ENCODE measurements at places on chromosomes 12 and 14.

DNA sequence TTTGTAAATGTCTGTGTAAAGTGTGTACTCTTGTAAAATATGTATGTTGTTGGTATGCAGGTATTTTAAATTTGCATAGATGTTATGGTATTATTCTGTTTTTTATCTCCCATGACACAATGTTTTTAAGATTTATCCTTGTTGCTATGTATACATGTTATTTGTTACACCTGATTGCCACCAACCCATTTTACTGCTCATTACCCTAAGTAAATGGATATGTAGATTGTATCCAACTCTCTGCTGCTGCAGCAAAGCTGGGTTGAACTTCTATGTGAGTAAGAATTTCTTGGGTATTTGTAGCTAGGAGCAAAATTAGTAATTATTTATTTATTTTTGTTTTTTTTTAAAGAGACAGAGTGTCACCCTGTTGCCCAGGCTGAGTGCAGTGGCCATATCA is 6.2 kb downstream of the APAF1 start:
- DNase-seq, result no peak

- DNase-seq, result no peak
Observed at GRCh38 chr12:77813558-77813957, 17.1 kb upstream of the NAV3 start.

DNA sequence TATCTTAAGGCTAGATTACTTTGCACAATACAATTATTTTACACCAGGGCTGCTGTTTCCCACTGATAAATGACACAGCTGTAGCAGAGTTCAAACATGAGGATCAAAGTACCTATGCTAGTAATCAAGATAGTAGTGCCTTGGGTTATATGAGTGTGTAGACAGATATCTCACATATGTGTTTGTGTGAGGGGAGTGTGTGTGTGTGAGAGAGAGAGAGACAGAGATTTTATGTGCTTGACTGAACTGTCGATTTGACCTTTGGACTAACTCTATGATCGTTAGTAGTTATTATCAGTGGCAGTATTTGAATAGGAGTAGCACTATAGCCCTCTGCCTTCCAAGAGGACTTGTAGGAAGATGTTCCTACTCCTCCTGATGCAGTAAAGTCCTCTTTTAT is 15.5 kb downstream of the PLEKHA5 start:
- DNase-seq, result no peak

DNA sequence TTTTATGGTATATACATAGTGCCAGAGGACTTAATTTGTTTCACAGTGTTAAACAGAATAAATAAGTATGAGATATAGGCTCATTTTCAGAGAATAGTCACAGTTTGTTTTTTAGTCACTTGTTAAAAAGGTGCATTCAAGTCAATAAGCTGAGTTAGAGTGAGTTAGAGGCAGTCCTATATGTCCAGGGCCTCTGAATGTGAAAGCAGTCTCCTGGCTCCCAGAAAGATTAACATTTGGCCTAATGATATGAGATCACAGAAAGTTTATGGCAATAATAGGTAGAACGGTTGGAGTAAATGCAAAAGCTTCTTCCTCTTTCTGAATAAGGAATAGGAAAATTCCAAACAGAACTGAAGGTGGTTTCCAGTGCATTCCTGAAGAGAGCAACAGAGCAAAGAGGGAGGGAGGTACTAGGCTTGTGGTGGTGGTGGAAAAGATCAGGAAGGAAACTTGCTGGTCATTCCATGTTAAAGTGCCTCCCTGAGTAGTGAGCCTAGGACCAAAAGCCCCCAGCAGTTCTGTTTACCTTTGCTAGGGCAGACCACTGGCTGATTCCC is 54.4 kb downstream of the SLC38A4 start:
- no peak for DNase-seq

DNA sequence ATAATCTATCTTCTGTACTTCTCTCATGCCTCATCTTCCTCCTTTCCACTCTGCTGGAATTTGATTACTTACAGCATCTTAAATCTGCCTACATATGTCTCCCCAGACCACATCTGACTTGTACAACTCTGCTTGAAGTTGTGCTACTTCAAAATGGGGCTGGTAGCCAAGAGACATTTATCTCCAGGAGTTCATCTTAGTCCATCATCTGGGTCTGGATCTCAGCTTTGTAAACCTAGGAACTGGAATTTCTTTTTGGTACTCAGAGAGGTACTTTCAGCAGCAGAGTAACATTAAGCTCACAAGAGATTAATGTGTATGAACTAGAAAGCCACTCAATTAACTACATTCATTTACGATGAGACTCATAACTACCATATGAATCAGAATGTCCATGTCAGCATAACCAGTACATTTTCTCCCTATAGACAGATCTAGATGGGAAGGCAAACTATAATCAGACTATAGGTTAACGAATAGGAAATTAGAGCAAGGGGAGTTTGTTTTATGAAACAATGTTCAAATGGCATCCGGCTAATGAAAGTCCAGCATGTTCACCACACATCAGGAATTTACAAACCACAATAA is 178.8 kb downstream of the CEP128 start:
- no peak for DNase-seq

GRCh38 chr14:77102154-77102553 is 4.1 kb downstream of the CIPC start:
- DNase-seq, result no peak

GRCh38 chr12:14373217-14373616 is 7.7 kb downstream of the ATF7IP start:
- DNase-seq, result no peak

All from naive thymus-derived CD4-positive, alpha-beta T cell (primary cell).